ENCODE measurements at places on chromosomes 13 and 19. TPM values are rescaled to one million over a fixed set of nuclear protein-coding genes. Genes with fewer than 3 reads are reported as not detected.

GRCh38 chr19:5196832-5197231 lies 143.8 kb downstream of the PTPRS start:
- no peak overlapping the region for H3K27ac ChIP-seq
- H3K4me3 ChIP-seq = no peak overlapping the region
- DNase-seq = no peak
- no peaks in the 10 kb centered on the region for H3K4me1 ChIP-seq
- H3K36me3 ChIP-seq = peaks cover 5% of the 10 kb centered on the region
- no peaks in the 10 kb centered on the region for H3K27me3 ChIP-seq

Gene LIM2
- not detected for total RNA-seq

DNA sequence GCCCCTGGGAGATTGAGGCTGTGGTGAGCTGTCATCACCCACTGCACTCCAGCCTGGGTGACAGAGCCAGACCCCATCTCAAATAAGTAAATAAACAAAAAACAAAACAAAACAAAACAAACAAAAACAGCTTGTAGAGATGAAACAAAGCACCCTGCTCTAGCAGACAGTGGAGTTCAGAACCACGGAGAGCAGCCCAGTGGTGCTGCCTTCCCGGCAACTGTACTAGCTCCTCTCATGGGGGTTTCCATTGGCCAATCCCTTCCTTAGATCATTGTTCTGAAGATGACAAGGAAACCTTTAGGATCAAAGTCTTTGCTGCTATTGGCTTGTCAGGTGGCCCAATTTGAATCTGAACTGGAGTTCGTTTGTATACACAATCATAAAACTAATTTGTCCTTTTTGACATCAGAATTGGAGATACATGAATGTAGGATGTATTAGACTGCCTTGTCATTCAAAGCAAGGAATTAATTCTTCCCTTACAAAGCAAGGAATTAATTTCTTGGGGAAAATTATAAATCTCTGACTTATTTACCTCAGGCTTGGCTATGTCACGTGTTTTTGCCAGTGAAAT lies 19.7 kb upstream of the SYCN start:
- peaks cover 8% of the 10 kb centered on the region for H3K27me3 ChIP-seq
- DNase-seq = no peak
- H3K4me3 ChIP-seq = no peak overlapping the region
- no peaks in the 10 kb centered on the region for H3K36me3 ChIP-seq

DNA sequence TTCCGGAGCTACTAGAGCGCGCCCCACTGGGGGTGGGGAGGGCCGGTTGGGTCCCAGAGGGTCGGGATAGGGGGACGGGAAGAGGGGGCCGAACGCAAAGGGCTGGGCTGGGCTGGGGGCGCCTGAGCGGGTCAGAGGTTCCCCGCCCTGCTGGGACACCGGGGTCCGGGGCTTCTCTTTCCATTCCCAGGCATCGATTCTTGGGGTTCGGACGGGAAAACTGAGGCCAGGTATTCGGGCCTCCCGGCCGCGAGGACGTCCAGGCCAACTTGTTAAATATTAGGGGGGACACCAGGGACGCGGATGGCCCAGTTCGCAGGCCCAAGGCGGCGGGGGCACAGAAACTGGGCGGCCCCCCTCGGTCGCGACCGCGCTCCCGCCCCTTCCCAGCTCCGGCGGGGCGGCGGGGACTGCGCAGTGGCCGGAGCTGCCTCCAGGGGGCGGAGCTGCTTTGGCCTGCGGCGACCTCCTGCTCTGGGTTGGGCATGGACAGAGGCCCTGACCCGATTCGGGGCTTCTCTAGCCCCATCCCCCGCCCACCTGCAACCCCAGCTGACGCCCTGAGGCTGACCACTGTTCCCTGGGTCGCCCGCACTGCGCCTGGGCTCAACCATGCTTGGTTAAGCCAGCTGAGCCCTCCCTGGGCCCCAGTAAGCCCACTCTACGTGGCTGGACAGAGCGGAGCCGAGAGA lies 1.2 kb upstream of the KLF16 start:
- no peak for DNase-seq
- peaks cover 42% of the 10 kb centered on the region for H3K4me1 ChIP-seq
- no peaks in the 10 kb centered on the region for H3K27me3 ChIP-seq
- H3K36me3 ChIP-seq = no peaks in the 10 kb centered on the region
- H3K4me3 ChIP-seq = peak overlapping the region; percentile 81

DNA sequence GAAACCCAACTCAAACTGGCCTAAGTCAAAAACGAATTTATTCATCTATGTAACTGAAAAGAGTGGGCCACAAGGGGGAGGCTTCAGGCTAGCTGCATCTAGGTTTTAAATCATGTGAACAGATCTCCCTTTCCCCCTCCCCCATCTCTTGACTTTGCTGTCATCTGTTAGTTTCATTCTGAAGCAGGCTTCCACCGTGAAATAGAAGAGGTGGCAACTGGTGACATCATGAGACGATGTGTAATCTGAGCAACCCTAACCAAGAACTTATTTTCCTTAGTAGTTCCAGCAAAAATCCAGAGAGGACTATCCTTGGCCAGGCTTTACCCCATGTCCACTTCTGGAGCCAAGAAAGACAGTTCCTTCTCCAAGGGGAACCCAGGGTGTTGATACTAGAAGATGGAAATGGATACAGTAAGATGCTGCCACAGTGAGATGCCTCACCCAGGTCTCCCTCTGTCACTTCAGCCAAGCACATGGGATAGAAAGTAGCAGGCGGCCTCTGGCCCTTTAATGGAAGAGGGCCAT lies 9.4 kb downstream of the SAMD4B start:
- no peaks in the 10 kb centered on the region for H3K27me3 ChIP-seq
- H3K36me3 ChIP-seq = no peaks in the 10 kb centered on the region
- peak overlapping the region; percentile 74 for H3K27ac ChIP-seq
- H3K4me3 ChIP-seq = no peak overlapping the region
- no peak for DNase-seq
- H3K4me1 ChIP-seq = peaks cover 10% of the 10 kb centered on the region

GRCh38 chr19:15320116-15320515 lies 12.2 kb downstream of the BRD4 start:
- peaks cover 82% of the 10 kb centered on the region for H3K4me1 ChIP-seq
- no peak for DNase-seq
- peak overlapping the region; percentile 21 for H3K27ac ChIP-seq

GRCh38 chr13:51066091-51066831 lies 44.8 kb downstream of the C13orf42 start:
- DNase-seq = no peak
- no peaks in the 10 kb centered on the region for H3K36me3 ChIP-seq
- peaks cover 14% of the 10 kb centered on the region for H3K27me3 ChIP-seq
- no peak overlapping the region for H3K27ac ChIP-seq
- no peak overlapping the region for H3K4me3 ChIP-seq

- no peak for DNase-seq
- H3K4me3 ChIP-seq = no peak overlapping the region
- no peak overlapping the region for H3K27ac ChIP-seq
- no peaks in the 10 kb centered on the region for H3K36me3 ChIP-seq
- no peaks in the 10 kb centered on the region for H3K27me3 ChIP-seq
These were observed 104.0 kb downstream of the ATP11A start for GRCh38 chr13:112793545-112794445.

GRCh38 chr13:94711561-94712286 lies 621 bp downstream of the SOX21 start:
- H3K36me3 ChIP-seq = no peaks in the 10 kb centered on the region
- H3K4me3 ChIP-seq = no peak overlapping the region
- peaks cover 33% of the 10 kb centered on the region for H3K4me1 ChIP-seq
- peaks cover 93% of the 10 kb centered on the region for H3K27me3 ChIP-seq

GRCh38 chr13:100872761-100873160 lies 198.2 kb upstream of the TMTC4 start:
- H3K36me3 ChIP-seq = no peaks in the 10 kb centered on the region
- H3K27me3 ChIP-seq = no peaks in the 10 kb centered on the region
- H3K4me1 ChIP-seq = no peaks in the 10 kb centered on the region
- DNase-seq = no peak
- H3K27ac ChIP-seq = no peak overlapping the region

GRCh38 chr19:16936901-16937300 lies 48.1 kb downstream of the F2RL3 start:
- H3K27ac ChIP-seq = no peak overlapping the region
- no peaks in the 10 kb centered on the region for H3K27me3 ChIP-seq
- no peak for DNase-seq
- no peaks in the 10 kb centered on the region for H3K36me3 ChIP-seq
- H3K4me3 ChIP-seq = no peak overlapping the region

DNA sequence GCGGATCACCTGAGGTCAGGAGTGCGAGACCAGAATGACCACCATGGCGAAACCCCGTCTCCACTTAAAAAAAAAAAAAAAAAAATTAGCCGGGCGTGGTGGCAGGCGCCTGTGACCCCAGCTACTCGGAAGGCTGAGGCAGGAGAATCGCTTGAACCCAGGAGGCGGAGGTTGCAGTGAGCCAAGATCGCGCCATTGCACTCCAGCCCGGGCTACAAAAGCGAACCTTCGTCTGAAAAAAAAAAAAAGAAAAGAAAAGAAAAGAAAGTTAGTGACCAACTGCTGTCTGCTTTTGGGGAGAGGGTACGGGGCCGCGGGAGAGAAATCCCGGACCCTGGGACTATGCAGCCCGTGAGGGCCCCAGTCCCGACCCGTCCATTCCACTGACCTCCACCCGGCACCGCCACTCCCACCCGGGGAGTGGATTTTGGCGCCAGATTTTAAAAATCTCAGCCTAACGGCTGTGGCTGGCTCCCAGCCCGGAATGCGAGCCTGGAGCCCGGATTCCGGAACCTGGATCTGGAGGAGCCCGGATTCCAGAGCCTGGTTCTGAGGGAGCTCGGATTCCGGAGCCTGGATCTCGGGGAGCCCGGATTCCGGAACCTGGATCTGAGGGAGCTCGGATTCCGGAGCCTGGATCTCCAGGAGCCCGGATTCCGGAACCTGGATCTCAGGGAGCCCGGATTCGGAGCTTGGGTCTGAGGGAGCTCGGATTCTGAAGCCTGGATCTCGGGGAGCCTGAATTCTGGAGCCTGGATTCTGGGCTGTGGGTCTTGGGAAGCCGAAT lies 6.1 kb upstream of the LMNB2 start:
- peak; percentile 66 for DNase-seq
- H3K27me3 ChIP-seq = no peaks in the 10 kb centered on the region
- H3K36me3 ChIP-seq = no peaks in the 10 kb centered on the region
- peak overlapping the region; percentile 61 for H3K27ac ChIP-seq

Gene WDR62
- 2.0 TPM for total RNA-seq

Gene AKAP11
- total RNA-seq = 53.8 TPM

GRCh38 chr13:111082240-111082639 lies 32.9 kb upstream of the ARHGEF7 start:
- no peak overlapping the region for H3K4me3 ChIP-seq
- no peak overlapping the region for H3K27ac ChIP-seq
- H3K36me3 ChIP-seq = no peaks in the 10 kb centered on the region
- no peak for DNase-seq
- no peaks in the 10 kb centered on the region for H3K27me3 ChIP-seq

GRCh38 chr13:114177245-114178010 lies 1.6 kb upstream of the CFAP97D2 start:
- no peak for DNase-seq
- H3K27me3 ChIP-seq = no peaks in the 10 kb centered on the region
- no peak overlapping the region for H3K4me3 ChIP-seq
- H3K4me1 ChIP-seq = no peaks in the 10 kb centered on the region

GRCh38 chr13:92460479-92460878 lies 766.1 kb upstream of the GPC6 start:
- H3K4me3 ChIP-seq = no peak overlapping the region
- no peak for DNase-seq
- H3K27me3 ChIP-seq = no peaks in the 10 kb centered on the region
- no peak overlapping the region for H3K27ac ChIP-seq
- no peaks in the 10 kb centered on the region for H3K36me3 ChIP-seq
- H3K4me1 ChIP-seq = no peaks in the 10 kb centered on the region

DNA sequence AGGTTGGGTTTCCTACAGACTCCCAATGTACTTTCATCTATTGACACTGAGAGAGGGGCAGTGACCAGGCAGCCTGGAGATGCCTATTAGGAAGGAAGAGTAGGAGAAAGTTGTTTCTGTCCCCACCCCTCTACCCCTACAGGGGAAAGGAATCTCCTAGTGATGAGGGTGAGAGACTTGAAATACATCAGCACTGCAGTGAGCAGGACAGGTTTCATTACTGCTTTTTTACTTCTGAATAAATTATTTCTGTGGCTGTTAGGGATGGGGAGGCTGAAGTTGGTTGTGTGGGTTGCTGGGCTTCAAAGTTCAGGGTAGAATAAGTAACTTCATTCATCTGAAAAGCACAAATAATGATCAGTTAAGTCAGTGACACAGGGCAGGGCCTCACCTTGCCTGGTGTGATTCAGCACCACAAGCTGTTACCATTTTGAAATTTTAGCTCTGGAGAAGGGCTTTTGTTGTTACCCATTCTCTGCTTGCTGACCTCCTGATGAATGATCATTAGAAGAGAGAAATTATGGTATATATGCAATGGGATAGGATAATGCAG lies 19.3 kb downstream of the CEACAM1 start:
- H3K27ac ChIP-seq = no peak overlapping the region
- no peak overlapping the region for H3K4me3 ChIP-seq
- no peak for DNase-seq
- H3K36me3 ChIP-seq = no peaks in the 10 kb centered on the region
- no peaks in the 10 kb centered on the region for H3K27me3 ChIP-seq
- no peaks in the 10 kb centered on the region for H3K4me1 ChIP-seq

Gene ZNF729
- not detected for total RNA-seq

GRCh38 chr13:46778890-46779289 lies 18.1 kb downstream of the ESD start:
- peaks cover 91% of the 10 kb centered on the region for H3K36me3 ChIP-seq
- no peaks in the 10 kb centered on the region for H3K4me1 ChIP-seq
- no peak overlapping the region for H3K4me3 ChIP-seq
- H3K27me3 ChIP-seq = no peaks in the 10 kb centered on the region
- DNase-seq = no peak

- no peak for DNase-seq
- H3K4me3 ChIP-seq = peak overlapping the region; percentile 29
- H3K36me3 ChIP-seq = no peaks in the 10 kb centered on the region
- no peak overlapping the region for H3K27ac ChIP-seq
- no peaks in the 10 kb centered on the region for H3K4me1 ChIP-seq
- peaks cover 41% of the 10 kb centered on the region for H3K27me3 ChIP-seq
These were observed 2.7 kb downstream of the PNMA8C start for GRCh38 chr19:46426035-46426505.

DNA sequence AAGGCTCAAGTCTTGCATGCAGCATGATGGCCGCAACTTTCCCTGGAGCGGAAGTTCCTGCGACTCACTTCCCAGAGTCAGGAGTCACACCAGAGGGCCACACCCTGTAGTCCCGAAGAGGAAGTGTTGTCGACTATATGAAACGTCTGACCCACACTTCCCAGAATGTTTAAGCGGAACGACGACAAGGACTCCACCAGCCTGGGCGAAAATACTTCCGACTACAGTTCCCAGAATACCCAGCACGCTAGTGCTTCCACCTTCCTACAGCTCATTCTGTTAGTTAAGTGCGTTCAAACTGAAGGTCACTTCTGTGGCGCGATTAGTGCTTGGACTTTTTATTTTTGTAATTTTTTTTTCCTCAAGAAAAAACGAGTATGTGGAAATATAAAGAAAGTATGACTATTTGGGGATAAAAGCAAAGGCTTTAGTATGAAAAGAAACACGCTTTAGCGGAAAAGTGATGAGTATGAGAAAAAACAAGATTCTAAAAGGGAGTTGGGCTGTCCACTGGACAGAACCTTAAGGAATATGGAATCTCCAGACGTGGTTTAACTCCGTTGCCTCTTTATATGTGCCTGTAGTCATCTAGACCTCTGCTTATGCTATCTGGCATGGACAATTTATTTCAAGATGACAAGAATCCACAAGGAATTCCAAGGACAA lies 15.5 kb upstream of the ZNF112 start:
- no peak overlapping the region for H3K4me3 ChIP-seq
- H3K27me3 ChIP-seq = no peaks in the 10 kb centered on the region
- H3K36me3 ChIP-seq = no peaks in the 10 kb centered on the region
- DNase-seq = no peak
- H3K4me1 ChIP-seq = no peaks in the 10 kb centered on the region

Gene GSX1
- total RNA-seq = not detected

- no peak overlapping the region for H3K27ac ChIP-seq
- H3K36me3 ChIP-seq = no peaks in the 10 kb centered on the region
- H3K4me1 ChIP-seq = peaks cover 19% of the 10 kb centered on the region
These were observed 3.0 kb upstream of the RASL11A start for GRCh38 chr13:27267596-27267995.

Gene FXYD1
- 193 TPM for total RNA-seq

All from tibial nerve (tissue), 4 donors.